Stimulated activated CD4-positive, alpha-beta T cell treated with anti-CD3 and anti-CD28 coated beads, Interleukin-4, amount 100 ng/mL, for 4 hours (primary cell): ENCODE measurements at places on chromosomes 3 and 15.
A peak's percentile ranks its signal among the peaks of the same experiment; 100 is the strongest.

DNA sequence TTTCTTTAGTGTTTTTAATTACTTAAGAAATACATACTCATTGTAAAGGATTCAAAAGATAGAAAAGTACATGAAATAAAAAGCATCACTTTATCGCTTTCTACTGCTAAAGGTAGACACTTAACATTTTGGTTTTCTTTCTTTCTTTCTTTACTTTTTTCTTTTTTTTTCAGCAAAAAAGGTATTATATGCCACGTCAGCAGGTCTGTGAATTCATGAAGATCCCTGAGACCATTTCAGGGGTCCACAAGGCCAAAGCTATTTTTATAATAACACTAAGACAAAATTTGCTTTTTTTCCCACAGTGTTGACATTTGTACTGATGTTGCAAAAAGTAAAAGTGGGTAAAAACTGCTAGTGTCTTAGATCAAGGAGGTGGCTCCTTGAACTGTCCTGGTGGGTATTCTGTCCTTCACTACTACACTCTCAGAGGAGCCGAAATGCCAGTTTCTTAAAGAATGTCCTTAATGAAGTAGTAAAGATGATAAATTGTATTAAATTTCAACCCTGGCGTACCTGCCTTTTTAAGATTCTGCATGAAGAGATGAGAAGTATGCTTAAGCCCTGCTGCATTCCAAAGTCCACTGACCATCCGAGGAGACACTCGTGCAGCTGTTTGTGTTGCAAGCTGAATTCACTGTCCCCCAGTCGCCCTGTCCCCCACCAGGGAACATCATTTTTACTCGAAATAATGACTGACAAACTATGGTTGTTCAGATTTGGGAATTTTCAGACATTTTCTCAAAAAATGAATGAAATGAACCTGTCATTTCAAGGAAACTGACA lies 106.7 kb upstream of the PIAS1 start:
- no peak for DNase-seq

DNA sequence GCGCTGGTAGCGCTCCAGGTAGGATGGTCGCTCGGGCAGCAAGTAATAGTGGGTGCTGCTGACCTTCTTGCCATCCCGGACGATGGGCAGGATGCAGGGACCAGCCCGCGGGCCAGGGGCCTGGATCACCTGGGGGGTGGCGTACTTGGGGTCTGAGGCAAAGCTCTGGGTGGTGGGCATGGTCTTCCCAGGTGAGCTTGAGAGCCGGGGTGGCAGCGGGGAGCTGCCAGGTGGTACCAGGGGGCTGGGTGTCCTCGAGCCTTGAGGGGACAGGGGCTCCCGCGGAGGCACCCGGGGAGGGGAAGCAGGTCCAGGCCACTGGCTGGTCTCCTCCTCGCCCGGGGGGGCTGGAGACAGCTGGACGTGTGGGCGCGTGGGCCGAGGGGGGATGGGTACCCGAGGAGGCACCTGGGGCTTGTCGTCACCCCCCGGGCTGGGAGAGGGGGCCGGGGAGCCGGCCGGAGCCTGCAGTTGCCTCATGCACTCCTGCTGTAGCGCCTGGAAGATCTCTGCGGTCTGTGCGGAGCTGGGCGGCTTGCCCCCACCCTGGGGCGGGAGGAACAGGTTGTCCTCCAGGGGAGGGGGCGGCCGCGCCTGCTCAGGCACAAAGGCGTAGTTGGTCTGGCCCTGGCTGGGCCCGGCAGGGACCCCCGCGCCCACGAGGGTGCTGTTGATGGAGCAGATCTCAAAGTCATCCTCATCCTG lies 40.6 kb downstream of the TNK2 start:
- DNase-seq, result no peak

GRCh38 chr3:187639927-187640568 lies 30.1 kb downstream of the SST start:
- DNase-seq, result no peak

- DNase-seq, result no peak
These were observed 21.8 kb upstream of the CLDN18 start for GRCh38 chr3:137988152-137988551.

DNA sequence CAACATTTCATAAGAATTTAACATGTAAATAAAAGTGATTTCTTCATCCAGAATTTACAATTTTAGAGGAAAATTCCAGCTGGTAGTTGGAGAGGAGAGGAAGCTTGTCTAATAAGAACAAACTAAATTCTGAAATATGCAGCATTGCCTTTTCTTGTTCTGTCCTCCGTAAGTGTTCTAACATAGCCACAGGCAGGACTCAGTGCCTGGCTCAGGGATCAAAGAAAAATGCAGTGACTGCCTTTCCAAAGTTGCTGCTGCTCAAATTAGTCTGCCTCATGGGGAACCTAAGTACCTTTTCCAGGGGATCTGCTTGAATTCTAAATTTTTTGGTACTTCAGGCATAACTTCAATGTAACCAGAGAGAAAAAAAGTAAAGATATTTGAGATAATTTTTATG lies 713.0 kb upstream of the CADM2 start:
- DNase-seq, result no peak

- no peak for DNase-seq
These were observed 46.6 kb downstream of the APH1B start for GRCh38 chr15:63323798-63324563.

DNA sequence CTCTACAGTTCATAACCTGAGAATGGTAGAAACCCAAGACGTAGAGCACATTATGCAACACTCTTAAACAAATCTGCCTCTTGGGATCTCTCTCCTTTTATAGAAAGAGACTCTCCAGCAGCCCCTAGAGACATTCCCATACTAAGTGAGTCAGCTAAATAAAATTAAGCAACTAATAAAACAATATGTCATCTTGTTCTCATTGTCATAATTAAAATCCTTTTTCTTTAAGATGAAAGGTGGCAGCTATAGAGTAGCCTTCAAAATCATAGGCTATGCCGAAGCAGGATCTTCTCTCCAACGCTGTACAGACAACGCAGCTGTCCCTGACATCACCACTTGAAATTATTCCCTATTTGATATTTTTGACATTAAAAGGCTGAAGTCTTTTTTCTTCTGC lies 790.0 kb downstream of the FHIT start:
- DNase-seq, result no peak

- no peak for DNase-seq
These were observed 107.1 kb downstream of the OXSM start for GRCh38 chr3:25897019-25897418.

DNA sequence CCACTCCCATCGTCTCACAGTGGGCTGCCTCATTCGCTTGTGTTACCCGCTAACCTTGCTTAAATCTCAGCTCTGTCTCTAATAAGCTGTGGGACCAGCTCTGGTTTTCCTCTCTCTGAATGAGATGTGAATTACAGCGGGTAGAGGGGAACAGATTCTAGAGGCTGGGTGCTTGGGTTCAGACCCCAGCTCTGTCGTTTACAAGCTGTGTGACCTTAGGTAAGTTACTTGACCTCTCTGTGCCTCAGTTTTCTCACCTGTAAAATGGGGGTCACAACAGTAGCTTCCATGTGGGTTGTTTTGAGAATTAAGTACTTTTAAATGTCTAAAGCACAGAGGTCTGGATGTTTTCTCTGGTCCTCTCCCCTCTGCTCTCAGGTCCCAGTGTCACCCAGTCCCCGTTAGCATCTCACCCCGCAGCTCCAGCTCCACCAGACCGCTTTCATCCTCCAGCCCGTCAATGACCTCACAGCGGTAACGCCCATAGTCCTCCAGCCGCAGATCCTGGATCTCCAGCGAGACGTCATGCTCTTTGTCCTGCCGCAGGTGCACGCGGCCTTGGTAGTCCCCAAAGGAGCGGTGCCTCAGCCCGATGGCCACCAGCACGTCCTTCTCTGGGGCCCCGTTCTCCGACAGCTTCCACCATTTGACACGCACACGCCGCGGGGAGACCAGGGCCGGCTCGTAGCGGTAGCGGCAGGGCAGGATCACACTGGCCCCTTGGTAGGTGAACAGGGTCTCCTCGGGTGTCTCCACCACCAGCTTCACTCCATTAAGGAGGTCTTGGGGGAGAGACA lies 14.2 kb downstream of the HAPLN3 start:
- no peak for DNase-seq

GRCh38 chr3:188170461-188171459 lies 16.8 kb downstream of the LPP start:
- peak; percentile 51 for DNase-seq

GRCh38 chr3:27666272-27666671 lies 55.9 kb downstream of the EOMES start:
- no peak for DNase-seq

DNA sequence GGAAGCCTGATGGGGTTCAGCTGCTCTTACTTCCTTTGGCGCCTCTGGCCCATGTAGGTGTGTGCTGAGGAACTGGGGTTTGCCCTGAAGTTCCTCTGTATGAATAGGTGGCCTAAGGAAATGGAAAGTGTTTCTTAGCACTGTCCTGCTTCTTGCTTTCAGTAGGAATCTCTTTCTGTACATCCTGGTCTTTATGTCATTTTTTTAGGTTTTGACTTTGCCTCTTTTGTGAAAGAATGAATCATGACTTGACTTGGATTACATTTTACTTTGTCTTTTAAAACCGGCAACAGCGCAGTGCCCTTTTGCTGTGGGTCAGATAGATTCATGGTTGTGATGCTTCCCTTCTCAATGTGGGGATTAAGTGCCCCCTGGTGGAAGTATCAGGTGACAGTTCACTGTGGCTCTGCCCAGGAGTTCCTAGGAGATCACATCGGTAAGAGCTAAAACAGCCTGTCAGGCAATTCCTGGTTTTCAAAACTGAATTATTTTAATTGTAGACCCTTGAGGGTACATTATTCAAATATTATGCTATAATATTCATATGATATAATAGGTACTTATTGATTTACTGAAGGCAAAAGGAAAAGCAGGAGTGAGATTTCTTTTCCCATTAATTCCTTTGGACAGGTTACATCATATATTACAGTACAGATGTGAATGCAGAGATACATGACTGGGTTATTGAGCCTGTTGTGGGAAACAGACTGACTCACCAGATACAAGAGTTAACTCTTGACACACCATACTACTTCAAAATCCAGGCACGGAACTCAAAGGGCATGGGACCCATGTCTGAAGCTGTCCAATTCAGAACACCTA lies 95.4 kb downstream of the HCN4 start:
- DNase-seq, result peak; percentile 13

DNA sequence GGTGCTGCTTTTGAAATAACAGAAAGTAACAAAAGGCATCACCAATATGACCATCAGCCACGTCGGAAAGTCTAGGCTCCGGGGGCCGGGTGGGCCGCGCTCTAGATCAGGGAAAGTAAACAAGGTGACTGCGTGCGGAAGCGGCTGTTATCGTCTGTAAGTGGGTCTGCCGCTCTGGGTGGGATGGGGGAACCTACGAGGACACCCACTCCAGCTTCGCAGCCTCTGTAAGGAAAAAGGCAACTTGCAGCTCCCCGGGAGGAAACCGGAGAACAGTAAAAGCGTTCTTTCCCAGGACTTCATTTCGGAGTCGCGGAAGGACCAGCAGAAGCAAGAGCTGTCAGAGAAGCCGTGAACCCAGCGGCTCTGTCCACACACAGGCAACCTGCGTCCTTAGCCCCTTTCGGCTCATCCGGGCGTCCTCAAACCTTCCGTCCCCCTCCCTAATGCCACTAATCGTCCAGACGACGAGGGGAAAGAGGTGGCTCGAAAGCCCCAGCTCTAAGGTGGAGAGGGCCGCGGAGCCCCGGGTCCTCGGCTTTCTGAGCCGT lies 461 bp downstream of the XRN1 start:
- peak; percentile 27 for DNase-seq

DNA sequence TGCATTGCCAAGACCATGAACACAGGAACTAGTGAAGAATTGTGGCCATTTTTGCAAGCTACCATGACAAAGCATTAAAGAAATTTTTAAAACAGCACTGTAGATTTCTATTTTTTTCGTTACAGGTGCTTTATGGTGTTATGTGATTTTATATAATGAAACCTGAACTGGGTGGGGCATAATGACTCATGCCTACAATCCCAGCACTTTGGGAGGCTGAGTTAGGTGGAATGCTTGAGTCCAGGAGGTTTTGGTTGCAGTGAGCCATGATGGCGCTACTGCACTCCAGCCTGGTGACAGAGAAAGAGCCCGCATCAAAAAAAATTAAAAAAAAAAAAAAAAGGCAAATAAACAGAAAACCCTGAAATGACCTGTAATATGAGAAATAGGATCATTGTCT lies 846.7 kb downstream of the EPHA3 start:
- no peak for DNase-seq

GRCh38 chr3:33467786-33468185 lies 27.6 kb upstream of the UBP1 start:
- DNase-seq, result no peak

DNA sequence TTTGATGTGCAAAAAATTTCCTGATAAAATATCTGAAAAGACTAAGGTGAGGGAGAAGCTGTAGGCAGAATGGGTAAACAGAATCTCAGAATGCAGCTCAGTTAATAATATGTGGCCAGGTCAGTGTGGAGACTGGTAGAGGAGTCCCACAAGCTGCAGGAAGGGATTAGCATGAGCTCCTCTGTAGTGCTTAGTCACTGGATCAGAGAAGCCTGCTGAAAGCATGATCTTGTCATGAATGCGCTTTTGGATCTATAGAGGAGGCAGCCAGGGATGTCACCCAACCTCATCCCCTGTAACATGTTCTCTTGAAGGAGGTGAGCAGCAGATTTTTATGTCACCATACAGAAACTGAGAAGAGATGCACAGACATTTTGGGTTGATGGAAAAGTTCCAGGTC lies 1035.3 kb upstream of the GBE1 start:
- DNase-seq, result no peak

DNA sequence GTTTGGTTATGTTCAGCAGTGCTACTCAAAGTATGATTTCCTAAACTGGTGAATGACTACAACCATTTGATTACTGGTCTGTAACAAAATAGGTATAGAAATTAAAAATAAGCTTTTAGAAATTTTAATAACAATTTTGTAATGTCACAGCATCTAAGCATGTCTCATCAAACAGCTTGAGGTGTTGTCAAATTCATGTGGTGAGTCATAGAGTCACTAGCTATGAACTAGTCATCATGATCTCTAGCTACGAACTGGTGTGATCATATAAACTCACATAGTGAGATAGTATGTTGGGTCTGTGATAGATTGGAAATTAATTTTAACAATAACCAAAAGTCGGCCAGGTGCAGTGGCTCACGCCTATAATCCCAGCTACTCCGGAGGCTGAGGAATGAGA lies 213.9 kb upstream of the RBMS3 start:
- DNase-seq, result no peak

- DNase-seq, result no peak
These were observed 68.0 kb downstream of the DIPK2A start for GRCh38 chr3:144039661-144040060.

GRCh38 chr15:52617026-52617425 lies 48.2 kb upstream of the ARPP19 start:
- DNase-seq, result no peak

DNA sequence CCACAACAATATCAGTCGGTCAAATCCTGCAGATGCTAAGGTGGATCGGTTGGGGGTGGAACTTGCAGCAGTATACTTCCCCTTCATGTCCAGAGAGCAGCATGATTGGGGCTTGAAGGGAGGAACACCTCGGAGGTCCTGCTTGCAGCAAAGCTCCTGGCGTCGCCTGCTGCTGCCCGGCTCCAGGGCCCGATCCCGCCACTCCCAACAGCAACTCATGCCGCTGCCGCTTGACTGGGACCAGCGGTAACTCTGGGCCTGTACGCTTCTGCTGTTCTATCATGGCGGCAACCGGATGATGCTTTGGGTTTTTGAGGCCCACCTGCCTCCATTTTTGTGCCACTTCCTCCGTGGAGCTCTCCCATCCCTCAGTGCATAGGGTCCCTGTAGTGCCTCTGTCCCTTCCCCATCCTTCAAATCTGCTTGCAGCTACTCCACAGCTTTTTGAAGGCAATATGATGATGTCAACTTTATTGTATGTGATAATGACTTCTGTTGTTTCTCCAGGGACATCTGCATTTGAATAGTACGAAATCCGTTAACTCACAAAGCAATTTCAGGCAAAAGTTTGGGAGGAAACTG lies 56.3 kb downstream of the KCNAB1 start:
- DNase-seq, result no peak
